ENCODE measurements at places on chromosomes 6 and 20.

- DNase-seq: no peak
Measured at GRCh38 chr6:71510856-71511255, 222.2 kb downstream of the OGFRL1 start.

GRCh38 chr20:44646641-44647274 is 4.7 kb downstream of the ADA start:
- no peak for DNase-seq

GRCh38 chr20:5024982-5025381 is 23.7 kb upstream of the SLC23A2 start:
- no peak for DNase-seq

GRCh38 chr6:149942461-149942829 is 631 bp downstream of the ULBP2 start:
- DNase-seq: no peak

DNA sequence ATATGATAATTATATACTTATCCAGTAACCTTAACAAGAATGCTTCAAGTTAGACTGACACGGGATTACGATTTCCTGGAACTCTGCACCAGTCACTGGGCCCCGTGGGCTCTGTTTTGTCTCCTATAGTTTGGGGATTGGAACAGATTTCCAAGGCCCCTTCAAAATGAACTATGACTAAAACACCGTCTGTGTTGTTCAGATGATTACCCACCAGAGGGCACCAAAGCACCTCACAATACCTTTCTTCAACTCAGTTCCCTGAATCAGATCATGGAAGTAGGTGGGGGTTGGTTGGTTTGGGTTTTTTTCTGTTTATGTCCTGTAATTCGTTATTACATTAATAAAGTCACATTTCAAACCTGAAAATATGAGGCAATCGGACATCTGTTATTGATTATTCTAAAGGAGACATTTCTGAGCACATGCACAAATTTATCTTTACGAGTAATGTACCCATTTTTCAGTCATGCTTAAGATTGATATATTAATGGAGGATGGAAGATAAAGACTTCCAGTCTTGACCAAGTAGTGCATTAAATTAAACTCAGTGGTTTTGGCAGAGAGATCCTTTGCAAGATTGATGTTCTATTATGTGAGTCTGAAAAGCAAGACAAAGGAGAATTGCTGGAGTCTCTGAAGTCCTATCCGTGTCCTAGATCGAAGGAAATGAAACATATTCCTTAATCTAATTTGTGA is 112.0 kb upstream of the COL21A1 start:
- DNase-seq: peak; percentile 33

DNA sequence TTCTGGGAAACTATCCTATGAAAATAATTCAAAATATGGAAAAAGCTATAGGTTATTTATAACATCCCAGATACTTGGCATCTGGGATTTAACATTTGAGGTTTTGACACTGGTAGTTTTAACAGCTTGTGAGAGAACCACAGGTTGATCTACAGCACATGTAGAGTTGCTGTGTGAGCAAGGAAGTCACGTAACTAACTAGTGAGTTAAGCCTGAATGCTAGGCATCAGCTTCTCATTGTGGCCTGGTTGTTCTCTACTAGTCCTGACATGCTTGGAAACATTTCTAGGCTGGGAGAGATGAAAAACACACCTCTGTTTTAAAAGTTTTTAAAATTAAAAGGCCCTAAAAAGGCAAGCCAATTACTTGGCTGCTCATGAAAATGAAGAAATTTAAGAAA is 28.2 kb downstream of the ESF1 start:
- DNase-seq: no peak

GRCh38 chr20:37556538-37556937 is 28.9 kb upstream of the BLCAP start:
- no peak for DNase-seq

- DNase-seq: no peak
Measured at GRCh38 chr6:35713006-35713767, 23.6 kb upstream of the ARMC12 start.
